Occipital lobe (tissue), 3 donors: ENCODE measurements at places on chromosomes 4 and X. TPM values are rescaled to one million over a fixed set of nuclear protein-coding genes. Genes with fewer than 3 reads are reported as not detected.

DNA sequence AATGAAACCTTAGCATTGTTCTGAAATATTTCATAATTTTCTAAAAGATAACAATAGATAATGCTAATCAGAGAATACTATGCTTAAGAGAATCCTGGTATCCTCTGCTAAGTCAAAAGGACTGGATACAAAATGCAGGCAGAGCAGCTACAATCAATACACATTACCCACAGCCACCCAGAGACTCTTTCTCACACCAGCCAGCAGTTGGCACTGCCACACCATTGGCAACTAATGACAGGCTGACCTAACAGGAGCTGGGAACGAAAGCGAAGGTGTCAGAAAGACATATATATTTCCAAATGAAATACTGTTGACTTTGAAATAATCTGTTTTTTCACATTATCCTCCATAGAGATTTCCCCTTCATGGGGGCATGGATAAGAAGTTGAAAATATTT is 122.6 kb upstream of the PLAC1 start:
- no peak for DNase-seq

DNA sequence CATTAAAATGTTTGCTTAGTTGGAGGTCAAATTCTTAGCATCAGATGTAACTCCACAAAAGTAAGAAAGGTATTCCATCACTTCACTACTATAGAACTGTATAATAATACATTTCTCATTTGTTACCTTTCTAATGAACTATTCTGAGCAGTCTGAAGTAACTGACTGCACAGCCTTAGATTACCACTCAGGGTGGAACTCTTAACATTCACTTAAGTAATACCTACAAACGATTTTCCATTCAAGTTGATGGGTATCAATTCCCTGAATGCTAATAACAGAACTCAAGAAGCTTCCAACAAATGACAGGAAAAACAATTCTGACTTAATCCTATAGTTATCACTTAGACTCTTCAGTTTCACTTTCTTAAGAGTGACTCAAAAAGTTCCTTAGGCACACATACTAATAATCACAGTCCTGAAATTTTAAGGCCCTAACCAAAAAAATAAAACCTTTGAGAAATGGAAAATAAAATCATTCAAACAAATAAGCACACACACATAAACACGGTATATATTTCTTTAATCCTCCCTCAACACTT is 20.9 kb downstream of the HNRNPD start:
- no peak for DNase-seq

XAGE1A gene
- total RNA-seq: not detected

RPGR gene
- total RNA-seq: 8.7 TPM

DNA sequence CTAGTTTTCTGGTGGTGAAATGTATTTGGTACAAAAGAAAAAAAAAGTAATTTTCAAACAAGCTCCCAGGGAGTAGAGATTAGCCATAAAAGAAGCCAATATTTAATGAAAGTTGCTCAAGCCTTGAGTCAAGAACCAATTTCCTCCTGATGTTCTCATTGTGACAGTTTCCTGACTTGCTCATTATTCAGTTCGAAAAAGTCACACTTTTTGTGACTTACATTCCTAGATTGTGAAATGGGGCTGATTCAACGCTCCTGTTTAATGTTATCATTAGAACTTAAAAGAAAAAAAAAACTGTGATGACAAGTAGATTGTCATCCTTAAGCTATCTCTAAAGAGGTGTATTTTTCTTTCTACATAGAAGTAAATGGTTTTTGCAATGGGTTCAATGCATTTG is 122.6 kb upstream of the BMPR1B start:
- no peak for DNase-seq

GRCh38 chr4:139223682-139224317 is 46.8 kb upstream of the ELF2 start:
- peak; percentile 54 for DNase-seq

HPGDS gene
- 1.4 TPM for total RNA-seq

CPE gene
- 347 TPM for total RNA-seq

- DNase-seq: no peak
Measured at GRCh38 chr4:159190651-159191050, 87.8 kb downstream of the RAPGEF2 start.

GRCh38 chr4:145285928-145286327 is 105.5 kb upstream of the OTUD4 start:
- no peak for DNase-seq

DNA sequence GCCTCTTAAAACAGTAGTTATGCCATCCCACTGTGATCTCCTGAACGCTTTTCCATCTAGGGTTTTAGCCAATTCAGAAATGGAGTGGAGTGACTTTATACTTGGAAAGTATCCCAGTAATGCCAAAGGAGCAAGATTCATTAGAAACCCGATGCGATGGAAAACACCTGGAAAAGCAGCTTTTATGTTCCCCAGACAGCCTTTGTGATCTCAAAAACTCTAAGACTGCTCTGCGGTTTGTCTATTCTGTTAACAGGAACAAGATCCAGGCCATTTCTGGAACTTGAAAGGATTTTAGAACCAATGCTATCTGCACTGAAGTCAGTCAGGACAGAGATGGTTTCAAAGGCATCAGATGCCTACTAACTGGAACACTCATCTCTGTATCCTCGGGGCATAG is 145.1 kb downstream of the APBB2 start:
- DNase-seq: no peak

GRCh38 chr4:171186700-171187099 is 626.5 kb upstream of the GALNTL6 start:
- no peak for DNase-seq

- DNase-seq: no peak
Measured at GRCh38 chrX:18899796-18900380, 84.0 kb downstream of the PHKA2 start.

DNA sequence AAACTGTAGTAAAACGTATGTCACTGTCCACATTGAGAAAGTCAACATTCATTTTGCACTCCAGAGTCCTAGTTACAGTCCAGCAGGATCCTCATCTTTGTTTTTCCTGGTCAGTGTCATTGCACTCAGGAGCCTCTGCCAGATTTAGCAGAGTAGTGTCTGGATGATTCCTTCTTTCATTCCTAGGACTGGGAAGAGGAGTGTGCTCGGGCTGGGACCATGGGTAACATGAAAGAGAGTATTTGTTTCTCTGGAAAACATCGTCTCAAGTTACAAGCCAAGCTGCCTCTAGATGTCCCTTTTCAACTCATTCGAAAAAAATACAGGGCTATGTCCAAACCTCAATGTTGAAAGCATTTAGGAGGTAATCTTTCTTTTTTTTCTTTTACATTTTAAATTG is 69.9 kb upstream of the TNIP3 start:
- no peak for DNase-seq

FRAS1 gene
- total RNA-seq: 7.0 TPM

- DNase-seq: no peak
Measured at GRCh38 chr4:158681629-158682028, 9.5 kb downstream of the ETFDH start.

DNA sequence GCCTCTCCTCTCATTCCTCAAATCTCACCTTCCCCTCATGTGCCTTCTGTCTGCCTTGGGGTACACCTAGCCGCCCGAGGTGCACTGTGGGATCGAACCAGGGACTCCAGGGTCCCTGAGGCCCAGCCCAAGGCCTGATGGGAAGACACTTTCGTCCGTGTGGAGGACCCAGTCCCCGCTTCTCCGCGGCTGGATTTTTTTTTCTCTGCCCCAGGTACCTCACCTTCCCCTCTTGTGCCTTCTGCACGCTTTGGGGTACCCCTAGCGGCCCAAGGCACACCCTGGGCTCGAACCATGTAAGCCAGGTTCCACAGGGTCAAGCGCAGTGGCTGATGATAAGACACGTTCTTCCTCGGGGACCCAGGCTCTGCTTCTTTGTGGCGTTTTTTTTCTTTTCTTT is 530.7 kb downstream of the CWH43 start:
- DNase-seq: no peak

GRCh38 chrX:136619899-136620505 is 28.0 kb upstream of the CD40LG start:
- no peak for DNase-seq

DNA sequence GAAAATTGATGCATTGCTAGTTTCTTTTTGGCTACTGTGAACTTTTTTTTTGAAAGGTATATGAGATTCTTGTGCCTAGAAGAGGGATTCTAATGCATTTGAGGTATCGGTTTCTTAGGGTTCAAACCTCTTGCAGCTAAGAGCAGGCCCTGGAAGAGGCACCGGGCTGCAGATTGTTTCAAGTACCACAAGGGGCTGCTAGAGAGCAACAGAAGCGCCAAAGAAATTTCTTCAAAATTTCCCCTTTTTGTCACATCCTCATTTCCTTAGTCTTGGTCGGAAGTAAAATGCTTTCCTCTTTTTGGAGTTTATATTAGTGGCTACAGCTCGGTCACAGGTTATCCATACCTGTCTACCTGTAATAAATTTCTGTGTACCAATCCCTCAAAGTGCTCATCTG is 89.8 kb downstream of the PDGFRA start:
- no peak for DNase-seq

CT45A5 gene
- not detected for total RNA-seq

TREX2 gene
- total RNA-seq: not detected

CTSO gene
- total RNA-seq: 8.7 TPM

GRCh38 chrX:10457092-10457491 is 163.3 kb downstream of the MID1 start:
- no peak for DNase-seq

GPRIN3 gene
- total RNA-seq: 31.2 TPM

ELOVL6 gene
- 39.0 TPM for total RNA-seq

DNA sequence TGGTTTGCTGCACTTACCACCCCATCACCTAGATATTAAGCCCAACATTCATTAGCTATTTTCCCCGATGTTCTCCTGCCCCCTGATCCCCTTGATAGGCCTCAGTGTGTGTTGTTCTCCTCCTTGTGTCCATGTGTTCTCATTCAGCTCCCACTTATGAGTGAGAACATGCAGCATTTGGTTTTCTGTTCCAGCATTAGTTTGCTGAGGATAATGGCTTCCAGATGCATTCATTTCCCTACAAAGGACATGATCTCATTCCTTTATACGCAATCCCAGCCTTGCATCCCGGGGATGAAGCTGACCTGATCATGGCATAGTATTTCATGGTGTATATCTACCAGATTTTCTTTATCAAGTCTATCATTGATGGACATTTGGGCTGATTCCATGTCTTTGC is 99.0 kb upstream of the DCAF12L2 start:
- no peak for DNase-seq
